GM04503 (cell line): ENCODE measurements at places on chromosomes 2 and 18.

- no peak for DNase-seq
Observed at GRCh38 chr2:150572961-150573395, 85.5 kb upstream of the RND3 start.

DNA sequence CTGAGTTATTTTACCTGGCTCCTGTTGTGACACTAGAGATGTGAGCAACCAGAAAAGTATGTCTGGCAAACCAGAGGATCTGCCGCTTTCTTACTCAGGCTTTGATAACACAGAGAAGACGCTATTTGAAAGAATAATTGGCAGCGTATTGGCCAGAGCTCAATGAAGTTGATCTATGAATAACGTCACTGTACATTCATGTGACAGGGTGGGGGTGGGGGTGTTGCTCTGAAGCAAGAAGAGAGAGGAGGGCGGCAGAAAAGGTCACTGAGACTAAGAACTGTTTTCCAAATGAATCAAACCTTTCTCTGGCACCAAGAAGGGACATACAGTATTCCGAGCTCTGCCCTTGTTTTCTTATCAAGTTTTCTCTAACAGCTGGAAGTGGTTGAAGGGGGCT is 1.7 kb upstream of the ONECUT2 start:
- DNase-seq = no peak

DNA sequence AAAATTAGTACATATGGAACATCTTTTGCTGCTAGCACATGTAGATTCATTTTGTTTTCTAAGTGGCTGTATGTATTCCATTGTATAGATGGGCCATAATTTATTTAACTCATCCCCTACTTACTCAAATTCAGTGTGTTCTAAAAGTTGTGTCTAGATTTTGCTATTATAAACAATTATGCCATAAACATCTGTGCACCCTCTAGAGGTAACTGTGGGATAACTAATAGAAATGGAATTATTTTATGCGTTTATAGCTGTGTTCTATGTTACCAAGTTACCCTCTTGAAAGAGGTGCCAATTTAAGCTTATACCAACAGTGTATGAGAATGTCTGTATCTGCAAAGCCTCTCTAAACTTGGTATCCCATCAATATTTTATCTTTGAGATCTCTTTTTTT is 100.4 kb downstream of the MMADHC start:
- DNase-seq = no peak

DNA sequence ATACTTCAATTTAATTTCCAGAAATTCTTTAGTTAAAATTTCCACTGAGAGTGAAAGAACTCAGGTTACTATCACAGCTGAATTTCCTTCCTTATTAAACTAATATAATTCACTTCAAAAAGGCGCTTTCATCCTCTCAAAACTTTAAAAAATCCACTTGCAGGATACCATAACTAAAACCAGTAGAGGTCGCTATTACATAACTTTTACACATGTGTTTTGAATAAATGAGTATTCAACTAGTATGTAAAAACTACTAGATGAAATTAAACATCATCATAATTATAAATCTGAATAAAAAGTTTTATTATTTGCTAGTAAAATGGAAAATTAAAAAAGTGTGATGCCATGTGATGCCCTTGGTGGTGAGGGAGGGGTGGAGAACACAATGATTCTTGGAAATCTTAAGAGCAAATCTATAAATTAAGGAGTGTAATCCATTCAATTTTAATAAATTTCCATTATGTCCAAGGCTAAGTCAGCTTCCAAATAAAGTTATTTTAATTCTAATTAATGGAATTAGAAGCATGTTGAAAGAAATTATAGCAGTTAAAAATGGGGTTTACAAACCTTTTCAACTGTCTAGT is 61.4 kb downstream of the SOS1 start:
- DNase-seq = no peak

GRCh38 chr2:143146366-143146765 is 17.1 kb downstream of the ARHGAP15 start:
- no peak for DNase-seq

DNA sequence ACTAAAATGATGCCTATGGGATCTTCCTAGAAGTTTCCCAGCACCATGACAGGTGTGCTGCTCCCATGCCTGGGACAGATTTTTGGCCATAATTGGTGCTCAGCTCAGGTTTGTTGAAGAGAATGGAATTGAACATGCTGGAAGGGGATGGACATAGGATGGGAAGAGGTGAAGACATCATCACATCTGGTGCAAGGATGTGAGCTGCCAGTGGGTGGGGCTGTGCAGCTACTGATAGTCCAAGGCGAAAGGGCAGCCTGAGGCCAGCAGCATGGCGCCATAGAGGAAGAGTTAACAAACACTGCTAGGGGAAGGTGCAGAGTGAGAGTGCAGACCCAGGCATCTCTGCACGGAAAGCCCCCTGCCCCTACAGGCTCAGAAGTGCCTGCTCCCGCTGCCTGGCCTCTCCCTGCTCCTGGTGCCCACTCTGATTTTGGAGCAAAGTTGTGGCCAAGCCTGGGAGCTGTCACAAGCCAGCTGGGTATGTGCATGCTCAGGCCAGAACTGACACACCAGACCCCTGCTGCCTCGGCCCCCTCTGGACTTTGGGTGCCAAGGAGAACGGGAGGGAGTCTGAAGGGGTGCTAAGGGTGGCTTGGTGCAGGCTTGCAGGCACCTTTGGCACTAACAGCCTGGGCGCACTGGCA is 178.6 kb downstream of the ZBTB7C start:
- DNase-seq = no peak

- no peak for DNase-seq
Observed at GRCh38 chr2:11543337-11544216, 9.7 kb downstream of the GREB1 start.

DNA sequence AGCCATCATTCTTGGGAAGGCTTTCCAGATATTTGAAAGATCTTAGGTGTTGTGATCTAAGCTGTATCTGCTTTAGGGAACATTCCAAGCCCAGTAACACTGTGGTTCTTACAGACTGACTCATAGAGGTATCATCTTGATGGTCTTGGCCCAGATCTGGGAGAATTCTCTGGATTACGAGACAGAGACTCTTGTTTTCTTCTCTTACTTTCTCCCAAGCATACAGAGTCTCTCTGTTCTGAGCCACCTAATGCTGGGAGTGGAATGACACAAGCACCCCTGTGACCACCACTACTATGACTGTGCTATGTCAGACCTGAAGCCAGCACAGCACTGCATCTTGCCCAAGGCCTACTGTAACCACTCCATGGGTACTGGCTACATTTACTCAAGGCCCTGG is 81.0 kb upstream of the EPAS1 start:
- peak; percentile 44 for DNase-seq

- DNase-seq = no peak
Observed at GRCh38 chr2:26530696-26531095, 52.8 kb upstream of the OTOF start.

- DNase-seq = no peak
Observed at GRCh38 chr2:620004-620403, 57.2 kb downstream of the TMEM18 start.

- no peak for DNase-seq
Observed at GRCh38 chr2:98895901-98896300, 40.1 kb downstream of the CRACDL start.

- DNase-seq = no peak
Observed at GRCh38 chr2:234715671-234716250, 218.9 kb upstream of the ARL4C start.

- no peak for DNase-seq
Observed at GRCh38 chr18:35131387-35132020, 90.3 kb downstream of the MAPRE2 start.

- DNase-seq = no peak
Observed at GRCh38 chr18:53567929-53568574, 656.4 kb downstream of the MBD2 start.

- DNase-seq = no peak
Observed at GRCh38 chr2:120133572-120134244, 89.5 kb downstream of the TMEM185B start.

- peak; percentile 66 for DNase-seq
Observed at GRCh38 chr2:27627963-27628766, 647 bp downstream of the CCDC121 start.

DNA sequence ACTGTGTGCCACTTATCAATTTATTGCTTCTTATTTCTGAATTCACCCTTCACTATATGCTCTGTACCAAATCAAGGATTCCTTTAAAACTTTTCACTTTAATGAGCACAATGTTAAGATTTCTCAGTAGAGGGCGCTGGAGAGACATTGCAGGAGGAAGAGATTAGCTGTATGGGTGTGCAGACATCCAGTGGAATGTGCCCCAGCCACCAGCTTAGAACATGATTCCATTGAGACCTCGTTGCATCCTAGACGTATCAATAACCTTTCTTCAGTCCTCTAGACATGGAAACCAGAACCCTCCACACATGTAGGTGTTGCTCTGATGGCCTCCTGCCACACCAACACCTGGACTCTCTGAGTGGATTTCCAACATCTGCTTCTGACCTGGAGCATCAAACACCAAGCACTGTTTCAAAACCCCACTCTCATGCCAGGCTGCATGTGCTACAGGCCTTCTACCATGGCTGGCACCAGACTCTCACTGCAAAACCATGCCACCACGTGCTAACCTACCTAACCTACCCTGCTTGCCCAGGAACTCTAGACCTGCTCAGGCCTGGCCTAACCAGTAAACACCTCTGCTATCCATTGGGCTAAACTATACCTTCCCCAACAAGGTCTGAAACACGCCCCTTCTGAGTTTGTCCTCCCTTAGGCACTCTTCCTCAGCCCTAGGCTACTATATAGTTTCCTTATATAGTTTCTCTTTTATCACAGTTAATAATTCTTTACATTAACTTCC is 633.2 kb upstream of the PKDCC start:
- no peak for DNase-seq

- no peak for DNase-seq
Observed at GRCh38 chr2:5869936-5870335, 177.8 kb downstream of the SOX11 start.

GRCh38 chr2:172564376-172564775 is 8.5 kb downstream of the PDK1 start:
- DNase-seq = no peak

DNA sequence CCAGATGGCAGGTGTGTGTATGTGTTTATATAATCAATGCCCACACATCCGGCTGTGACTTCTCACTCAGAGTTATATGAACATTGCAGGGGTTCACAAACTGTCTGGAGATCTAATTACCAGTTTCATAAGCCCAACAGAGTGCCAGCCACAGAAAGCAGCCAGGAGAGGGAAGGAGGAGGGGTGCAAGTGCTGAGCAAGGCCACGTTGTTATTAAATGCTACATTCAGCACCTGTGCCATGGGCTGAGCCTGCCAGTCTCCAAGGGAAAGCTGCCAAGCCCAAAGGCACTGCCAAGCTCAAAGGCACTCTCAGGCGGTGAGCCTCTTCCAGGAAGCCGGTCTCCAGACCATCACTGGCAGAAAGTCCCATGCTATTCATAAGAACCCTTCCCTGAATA is 17.4 kb downstream of the XDH start:
- DNase-seq = no peak

GRCh38 chr2:71498261-71498701 is 44.9 kb downstream of the DYSF start:
- DNase-seq = peak; percentile 64

DNA sequence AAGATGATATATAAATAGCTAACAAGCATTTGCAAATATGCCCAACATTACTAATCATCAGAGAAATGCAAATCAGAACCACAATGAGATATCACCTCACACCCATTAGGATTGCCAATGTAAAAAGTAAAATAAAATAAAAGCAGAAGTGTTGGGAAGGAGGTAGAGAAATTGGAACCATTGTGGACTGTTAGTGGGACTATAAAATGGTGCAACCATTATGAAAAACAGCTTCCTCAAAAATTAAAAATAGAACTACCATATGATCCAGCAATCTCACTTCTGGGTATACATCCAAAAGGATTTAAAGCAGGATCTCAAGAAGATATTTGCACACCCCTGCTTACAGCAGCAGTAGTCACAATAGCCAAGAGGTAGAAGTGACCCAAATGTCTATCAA is 99.8 kb upstream of the DAPL1 start:
- no peak for DNase-seq

DNA sequence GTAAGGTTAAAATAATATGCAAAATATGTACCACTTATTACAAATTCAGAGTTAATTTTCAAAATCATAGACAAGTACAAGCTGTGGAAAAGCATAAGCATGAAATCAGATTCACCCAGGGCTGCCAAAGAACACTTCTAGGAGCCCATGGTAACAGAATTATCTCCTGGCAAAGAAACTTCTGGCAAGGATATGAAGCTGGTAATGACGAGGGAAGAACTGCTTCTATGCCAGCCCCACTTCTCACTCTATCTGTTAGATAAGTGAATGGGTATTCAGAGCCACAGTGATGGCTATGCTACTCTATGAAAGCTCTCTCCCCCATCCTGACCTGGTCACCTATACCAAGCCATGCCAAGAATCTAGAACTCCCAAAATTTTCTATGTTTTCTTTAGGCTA is 36.9 kb upstream of the PDE1A start:
- DNase-seq = no peak
